Activated CD4-positive, alpha-beta memory T cell treated with anti-CD3 and anti-CD28 coated beads for 36 hours (primary cell): ENCODE measurements at places on chromosomes 2 and 18. TPM values are rescaled to one million over a fixed set of nuclear protein-coding genes. Genes with fewer than 3 reads are reported as not detected.

DNA sequence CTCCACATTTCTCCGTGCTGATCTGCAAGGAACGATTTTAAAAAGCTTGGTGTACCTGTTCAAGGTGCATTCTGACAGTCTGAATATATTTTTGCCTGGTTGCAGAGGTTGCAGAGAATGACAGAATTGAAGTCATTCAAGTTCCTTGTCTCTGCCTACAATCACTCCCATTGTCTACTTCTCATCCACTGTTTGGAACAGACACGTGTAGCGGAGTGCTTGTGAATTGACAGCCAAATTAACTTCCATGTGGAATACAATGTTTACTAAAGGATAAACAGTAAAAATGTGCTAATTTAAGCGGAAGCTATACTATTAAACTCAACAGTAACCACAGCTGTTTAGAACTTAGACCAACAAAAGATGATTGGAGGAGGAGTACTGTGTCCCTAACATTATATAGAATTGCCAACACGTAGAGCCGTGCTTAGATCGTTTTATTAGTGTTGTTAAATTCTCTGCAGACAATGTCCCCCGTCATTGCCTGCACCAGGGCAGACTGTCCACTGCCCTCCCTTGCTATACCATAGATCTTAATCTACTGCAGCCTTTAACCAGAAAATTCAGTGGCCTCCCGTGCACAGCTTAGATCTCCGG lies 87.3 kb upstream of the ZCCHC2 start:
- DNase-seq: no peak

DNA sequence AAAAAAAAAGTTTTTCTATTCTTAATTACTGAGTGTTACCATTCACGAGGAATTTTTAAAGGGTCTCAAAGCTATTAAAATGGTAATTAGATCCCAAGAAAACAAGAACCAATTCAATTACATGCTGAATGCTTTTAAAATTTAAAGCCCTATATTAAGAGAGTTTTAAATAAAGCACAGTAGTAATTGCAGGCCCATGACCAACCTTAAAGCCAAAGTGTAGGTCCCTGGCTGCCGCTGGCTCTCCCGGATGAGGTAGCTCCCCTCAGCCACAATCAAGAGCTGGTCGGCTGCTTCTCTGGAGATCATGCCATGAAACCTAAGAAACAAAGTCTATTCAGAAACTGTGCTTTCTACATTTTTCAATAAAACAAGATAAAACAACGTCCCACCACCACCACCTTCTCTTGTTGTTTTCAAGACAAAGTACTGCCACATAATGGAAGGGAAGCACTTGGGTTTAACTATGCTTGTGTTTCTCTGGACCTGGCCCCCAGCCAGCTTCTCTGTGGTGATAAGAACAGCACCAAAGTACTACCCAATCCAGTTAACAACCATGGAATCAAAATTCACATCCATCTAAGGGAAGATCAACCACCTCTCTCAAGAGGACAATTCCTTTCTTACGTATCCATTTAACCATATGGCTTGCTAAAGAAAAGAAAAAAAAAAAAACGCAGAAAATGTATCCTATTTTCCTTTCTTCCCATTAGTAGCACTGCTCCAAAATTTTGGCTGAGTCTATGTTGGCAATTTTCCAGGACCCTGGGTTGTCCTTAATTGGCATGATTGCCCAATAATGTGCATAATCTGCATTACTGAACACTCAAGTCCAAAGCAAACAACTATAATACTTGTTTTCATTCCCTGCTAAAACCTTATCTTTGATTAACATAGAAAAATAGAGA lies 90.1 kb downstream of the CHN1 start:
- no peak for DNase-seq

Gene CCL20
- 72.0 TPM for total RNA-seq

Gene SOWAHC
- 0.97 TPM for total RNA-seq

Gene KCNK3
- total RNA-seq: not detected

Gene MAB21L4
- not detected for total RNA-seq
